Dermis blood vessel endothelial cell (primary cell): ENCODE measurements at places on chromosomes 7 and 10.
A peak's percentile ranks its signal among the peaks of the same experiment; 100 is the strongest.

DNA sequence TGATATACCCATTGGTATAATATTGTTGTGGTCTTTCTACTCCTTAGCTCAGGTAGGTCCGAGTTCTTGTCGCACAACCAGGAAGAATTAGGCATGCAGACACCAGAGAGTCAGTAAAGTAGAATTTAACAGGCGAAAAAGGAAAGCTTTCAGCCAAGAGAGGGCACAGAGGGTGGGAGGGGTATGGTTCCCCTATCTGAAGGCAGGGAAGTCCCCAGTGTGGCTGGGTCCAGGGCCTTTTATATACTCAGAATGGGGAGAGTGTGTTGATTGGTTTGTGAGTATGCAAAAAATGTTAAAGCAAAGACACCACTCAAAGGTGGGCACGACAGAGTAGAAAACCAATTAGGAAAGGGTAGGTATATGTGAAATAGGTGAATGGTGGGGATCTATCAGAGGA, 53.9 kb downstream of the IMMP2L start:
- DNase-seq: no peak

DNA sequence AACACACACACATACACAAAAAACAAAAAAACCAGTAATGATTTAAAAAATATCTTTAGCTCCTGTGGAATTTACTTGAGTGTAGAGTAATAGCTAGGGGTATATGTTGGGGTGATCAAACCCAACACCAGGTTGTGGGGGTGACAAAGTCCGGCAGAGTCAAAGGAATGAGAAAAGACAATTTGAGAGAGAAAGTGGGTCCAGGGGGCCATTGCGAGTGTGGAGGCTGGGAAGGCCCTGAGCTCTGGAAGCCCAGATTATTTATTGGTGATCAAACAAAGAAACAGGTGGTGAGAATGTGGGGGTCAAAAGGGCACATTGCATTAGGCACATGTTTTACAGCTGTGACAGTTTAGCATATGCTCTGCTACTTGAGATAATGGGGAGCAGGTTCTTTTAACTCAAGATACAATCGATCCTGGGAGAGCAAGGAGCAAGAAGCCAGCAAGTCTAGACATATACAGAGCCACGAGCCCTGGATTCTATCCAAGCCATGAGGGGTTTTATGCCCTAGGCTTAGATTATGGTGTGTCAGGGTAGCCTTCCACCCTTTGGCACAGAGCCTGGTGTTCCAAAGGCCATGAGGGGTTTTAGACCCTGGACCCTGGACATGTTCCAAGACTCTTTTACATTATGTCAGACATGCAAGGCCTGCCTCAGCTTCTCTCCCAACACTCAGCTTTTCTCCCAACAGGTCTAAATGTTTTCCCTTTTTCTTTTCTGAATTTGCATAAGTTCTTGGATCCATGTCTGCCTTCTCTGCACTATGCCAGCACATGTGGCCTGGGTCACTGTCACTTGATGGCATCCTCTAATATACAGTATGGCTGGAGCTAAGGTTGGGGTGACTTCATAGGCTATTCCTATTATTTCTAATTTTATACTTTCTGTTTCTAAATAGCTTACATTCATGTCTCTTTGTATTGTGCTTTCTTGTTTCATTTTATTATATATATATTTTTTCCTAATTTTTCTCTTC, 48.6 kb upstream of the MKI67 start:
- DNase-seq: no peak

GRCh38 chr10:49330127-49330665, 31.2 kb downstream of the C10orf71 start:
- no peak for DNase-seq

DNA sequence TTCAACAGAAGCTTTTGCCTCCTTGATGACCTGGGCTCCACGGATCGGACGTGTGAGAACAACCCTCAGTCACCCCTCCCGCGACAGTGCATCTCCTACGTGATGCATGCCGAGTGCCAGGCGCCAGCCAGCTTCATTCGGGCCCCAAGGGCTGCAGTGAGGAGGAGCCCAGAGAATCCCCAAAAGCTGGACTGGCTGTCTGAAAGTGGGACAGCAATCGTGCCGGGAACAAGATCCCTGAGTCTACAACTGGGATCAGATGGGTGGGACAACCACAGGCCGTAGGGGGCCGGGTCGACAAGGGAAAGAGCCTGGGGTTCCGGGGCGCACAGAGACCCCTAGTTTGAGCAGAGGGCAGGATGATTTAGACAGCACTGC, 27.2 kb downstream of the EBF3 start:
- DNase-seq: no peak

DNA sequence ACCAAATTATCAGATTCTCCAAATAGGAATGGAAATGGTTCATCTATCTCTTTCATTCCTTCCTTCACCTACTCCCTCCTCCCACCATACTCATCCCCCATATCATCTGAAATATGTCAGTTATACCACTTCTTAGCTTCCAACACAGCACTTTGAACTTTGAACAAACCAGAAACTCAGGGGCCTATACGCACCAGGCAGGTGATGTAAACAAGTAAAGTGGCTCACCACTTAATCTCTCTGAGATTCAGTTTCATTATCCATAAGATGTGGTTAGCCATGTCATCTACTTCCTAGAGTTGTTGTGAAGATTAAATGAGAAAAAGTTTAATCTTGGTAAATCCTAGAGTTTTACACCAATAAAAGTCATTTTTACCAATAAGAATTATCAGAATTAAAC, 65.9 kb upstream of the LRRN3 start:
- DNase-seq: no peak

- no peak for DNase-seq
Observed at GRCh38 chr10:3421537-3422257, 249.1 kb upstream of the PITRM1 start.

DNA sequence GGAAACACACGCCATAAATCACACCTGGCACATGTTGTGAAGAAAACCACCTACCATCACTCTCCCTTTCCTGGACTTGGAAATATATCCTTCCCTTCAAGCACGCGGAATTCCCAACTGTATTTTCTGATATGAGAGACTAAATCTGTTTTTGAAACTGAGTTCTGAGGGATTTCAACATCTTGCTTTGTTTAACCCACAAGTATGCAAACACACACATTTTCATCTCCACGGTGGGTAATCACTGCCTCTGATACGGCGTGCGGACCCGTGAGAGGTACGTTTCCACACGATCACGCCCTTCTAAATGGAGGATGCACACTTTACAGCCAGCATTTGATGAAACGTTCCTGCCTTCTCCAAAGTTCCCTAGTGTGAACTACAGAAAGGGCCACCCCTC, 83.4 kb downstream of the ZRANB1 start:
- DNase-seq: no peak

GRCh38 chr7:27442455-27442854, 199.9 kb downstream of the EVX1 start:
- DNase-seq: no peak

GRCh38 chr7:50652400-50653125, 87.4 kb upstream of the DDC start:
- DNase-seq: no peak

- peak; percentile 72 for DNase-seq
Observed at GRCh38 chr7:24715661-24716479, 41.4 kb downstream of the GSDME start.

DNA sequence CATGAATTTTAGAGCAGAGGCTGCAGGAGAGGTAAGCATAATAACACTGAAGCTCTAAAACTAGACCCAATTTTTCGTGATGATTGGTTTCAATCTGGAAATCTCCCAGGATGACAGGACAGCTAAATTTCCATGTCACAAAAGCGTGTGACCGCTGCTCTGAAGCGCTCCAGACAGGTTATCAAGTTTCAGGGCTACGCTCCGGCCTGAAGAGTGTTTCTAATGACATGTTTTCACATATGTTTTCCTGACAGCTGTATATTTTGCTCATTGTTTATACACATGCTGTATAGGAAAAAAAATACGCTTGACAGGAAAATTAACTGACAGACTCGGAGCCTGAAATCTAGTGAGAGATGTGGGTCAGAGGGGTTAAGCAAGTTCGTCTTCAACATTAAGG, 219.8 kb upstream of the BMPER start:
- DNase-seq: no peak
